Fibroblast of lung (primary cell): ENCODE measurements at places on chromosomes 6 and 20.

DNA sequence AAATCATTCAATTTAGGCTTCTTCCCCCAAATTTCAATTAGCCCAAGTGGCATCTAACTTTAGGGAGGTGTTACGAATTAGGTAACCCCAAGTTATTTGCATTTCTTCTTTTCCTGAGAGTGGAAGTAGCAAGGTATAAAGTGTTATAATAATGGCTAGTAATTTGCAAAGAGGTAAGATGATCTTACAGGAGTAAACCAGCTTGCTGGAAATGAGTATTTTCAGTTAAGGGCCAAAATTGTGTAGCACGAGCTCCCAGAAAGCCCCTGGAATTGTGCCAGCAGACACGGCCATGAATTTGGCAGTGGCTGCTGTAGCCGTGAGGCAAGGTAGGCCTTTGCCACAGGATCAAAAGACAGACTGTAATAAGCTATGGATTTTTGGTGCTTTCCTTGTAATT, 38.0 kb downstream of the CITED2 start:
- no peak overlapping the region for H3K27ac ChIP-seq
- no peaks in the 10 kb centered on the region for H3K27me3 ChIP-seq

- no peak overlapping the region for H3K4me3 ChIP-seq
- no peaks in the 10 kb centered on the region for H3K27me3 ChIP-seq
- no peaks in the 10 kb centered on the region for H3K4me1 ChIP-seq
- H3K27ac ChIP-seq: no peak overlapping the region
- DNase-seq: no peak
Observed at GRCh38 chr6:80215063-80215462, 108.6 kb downstream of the BCKDHB start.

GRCh38 chr6:25913741-25914140, 16.8 kb downstream of the SLC17A2 start:
- no peak overlapping the region for H3K4me3 ChIP-seq
- H3K36me3 ChIP-seq: no peaks in the 10 kb centered on the region
- DNase-seq: no peak
- H3K27ac ChIP-seq: no peak overlapping the region

DNA sequence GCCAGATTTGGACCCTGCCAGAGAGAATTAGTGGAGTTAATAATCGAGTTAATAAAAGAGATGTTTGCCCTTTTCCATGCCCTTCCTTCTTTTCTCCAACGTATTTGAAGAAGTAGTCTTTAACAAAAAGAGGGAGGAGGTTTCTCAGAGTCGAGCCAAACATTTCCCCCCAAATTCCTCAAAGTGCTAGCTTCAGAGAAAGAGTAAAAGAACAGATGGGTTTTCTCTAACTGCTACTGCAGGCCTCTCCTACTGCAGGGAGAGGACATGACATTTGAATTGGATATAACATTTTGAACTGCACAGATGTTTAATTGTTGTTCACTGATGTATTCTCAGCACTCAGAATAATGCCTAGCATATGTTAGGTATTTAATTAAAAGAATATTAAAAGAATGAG, 25.5 kb downstream of the RWDD2A start:
- H3K27me3 ChIP-seq: no peaks in the 10 kb centered on the region
- DNase-seq: no peak
- no peak overlapping the region for H3K4me3 ChIP-seq
- H3K36me3 ChIP-seq: no peaks in the 10 kb centered on the region
